Activated CD4-positive, alpha-beta T cell treated with anti-CD3 and anti-CD28 coated beads, Interleukin-2, amount 50 U/mL, for 16 hours (primary cell): ENCODE measurements at places on chromosomes 6 and 20.

- no peak for DNase-seq
These were observed 107.7 kb upstream of the CDYL start for GRCh38 chr6:4668271-4669179.

GRCh38 chr20:59644371-59644939 lies 40.1 kb downstream of the PHACTR3 start:
- no peak for DNase-seq

DNA sequence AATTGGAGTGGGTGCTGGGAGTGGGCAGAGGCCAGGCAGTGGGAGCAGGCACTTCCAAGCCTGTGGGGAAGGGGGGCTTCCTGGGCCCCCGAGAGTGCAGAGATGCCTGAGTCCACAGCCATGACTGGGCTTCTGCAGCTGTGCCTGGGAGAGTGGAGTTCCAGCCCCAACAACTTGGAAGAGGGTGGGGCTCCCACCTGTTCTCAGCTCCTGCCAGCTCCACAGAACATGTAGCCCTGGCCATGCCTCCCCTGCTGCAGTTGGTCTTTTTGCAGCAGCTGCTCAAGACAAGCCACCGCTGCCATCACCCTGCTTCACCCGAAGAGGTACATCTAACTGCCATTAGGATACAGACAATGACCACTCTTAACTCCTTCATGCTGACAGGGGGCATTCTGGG lies 1092.3 kb downstream of the KHDRBS2 start:
- no peak for DNase-seq

GRCh38 chr20:31666258-31667042 lies 28.7 kb downstream of the COX4I2 start:
- DNase-seq = peak; percentile 49

DNA sequence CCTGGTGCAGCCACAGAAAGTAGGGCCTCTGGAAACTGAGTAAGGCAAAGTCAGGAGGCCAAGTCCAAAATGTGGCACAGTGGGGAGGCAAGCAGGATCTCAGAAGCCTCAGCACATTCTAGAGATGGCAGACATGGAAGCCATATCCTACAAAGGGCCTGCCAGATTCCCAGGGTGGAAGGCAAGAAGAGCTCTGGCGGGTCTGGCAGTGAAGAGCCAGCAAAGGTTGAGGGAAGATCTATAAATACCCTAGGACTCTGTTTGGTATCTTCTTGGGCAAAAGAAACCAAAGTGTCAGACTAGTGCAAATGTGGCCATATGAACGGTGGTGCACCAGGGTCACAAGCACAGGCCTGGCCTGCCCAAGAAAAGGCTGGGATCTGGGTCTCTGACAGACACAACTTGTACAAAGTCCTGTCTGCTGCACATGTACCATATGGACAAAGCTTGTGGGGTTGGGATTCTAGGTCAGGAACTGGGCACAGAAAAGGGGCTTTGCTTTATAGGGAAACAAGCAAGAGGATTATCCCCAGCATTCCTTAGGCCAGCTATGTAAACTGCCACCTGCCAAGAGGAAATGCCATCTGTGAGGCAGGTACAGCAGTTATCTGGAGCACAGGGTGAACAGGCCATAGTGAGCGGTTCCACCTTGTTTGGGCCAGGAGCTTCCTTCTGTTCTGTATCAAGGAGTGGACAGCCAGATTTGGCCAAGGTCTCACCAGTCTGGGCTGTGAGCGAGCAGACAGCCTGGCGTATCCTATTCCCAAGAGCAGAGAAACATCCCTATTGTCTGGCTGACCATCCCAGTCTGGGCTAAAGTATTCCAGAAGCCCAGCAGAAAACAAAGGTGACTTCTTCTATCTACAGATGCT lies 36.3 kb upstream of the SLC4A11 start:
- DNase-seq = no peak

DNA sequence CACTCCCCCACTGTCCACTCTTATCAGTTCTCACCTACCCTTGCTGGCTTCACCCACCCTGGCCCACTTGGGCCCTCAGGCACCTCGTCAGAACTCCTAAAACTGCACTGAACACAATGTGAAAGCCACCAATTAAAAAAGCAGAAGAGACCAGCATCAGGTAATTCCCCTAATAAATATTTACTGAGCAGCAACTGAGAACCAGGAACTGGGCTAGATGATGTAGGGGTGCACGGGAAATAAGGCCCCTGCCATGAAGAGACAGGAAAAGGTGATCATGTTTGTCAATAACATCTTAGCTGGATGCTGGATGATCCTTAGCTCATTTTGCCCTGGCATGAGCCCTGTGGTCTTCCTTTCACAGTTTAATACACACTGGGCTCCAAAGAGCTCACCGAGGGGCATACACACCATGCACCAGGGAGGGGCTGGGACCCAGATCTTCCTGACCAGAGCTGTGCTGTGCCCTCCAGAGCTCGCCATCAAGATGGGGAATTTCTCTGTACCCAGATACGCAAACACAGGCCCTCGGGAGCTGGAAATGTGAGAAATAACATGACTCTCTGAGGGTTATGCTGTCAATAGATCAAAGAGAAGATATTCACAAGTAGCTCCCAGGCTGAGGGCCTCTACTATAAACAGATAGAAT lies 113.6 kb upstream of the SLC22A16 start:
- DNase-seq = peak; percentile 7

DNA sequence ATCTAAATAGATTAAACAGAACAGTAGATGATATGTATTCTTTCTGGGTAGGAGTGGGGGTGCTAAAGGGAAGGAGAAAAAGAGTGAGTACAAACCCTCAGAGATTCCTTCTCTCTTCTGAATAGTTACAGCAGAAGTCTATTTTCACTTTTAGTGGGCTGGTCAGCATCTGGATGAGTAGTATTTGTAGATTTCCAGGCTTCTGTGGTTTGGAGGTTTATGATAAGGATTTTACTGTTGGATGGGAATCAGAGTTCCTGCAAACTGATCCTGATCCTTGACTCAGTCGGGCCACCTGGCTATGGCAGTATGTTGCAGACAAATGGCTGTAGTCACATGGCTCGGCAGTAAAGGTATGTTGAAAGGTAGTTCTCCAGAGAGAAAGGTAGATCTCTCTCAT lies 84.3 kb upstream of the IFNGR1 start:
- no peak for DNase-seq

- DNase-seq = peak; percentile 89
These were observed 99.7 kb downstream of the EYA2 start for GRCh38 chr20:46994341-46994740.
